Erythroblast (primary cell): ENCODE measurements at places on chromosomes 2 and 18.
A peak's percentile ranks its signal among the peaks of the same experiment; 100 is the strongest.

DNA sequence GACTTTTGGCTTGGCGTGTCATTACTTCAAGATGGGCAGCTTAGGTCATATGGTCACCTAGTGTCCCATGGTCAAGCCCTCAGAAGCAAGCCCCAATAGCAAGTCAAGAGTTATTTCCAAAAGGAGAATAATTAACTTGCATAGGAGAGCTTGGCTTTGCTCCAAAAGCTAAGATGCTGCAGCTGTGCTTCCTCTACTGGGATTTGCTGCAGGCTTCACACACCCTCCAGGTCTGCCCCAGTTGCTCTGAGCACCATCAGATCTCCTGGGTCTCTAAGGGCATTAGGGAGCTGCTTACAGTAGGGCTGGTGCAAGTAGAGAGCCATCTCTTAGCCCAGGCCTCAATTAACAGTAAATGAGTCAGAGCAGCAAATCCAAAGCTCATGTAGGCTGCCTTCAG, 46.6 kb downstream of the THUMPD2 start:
- no peak for DNase-seq

DNA sequence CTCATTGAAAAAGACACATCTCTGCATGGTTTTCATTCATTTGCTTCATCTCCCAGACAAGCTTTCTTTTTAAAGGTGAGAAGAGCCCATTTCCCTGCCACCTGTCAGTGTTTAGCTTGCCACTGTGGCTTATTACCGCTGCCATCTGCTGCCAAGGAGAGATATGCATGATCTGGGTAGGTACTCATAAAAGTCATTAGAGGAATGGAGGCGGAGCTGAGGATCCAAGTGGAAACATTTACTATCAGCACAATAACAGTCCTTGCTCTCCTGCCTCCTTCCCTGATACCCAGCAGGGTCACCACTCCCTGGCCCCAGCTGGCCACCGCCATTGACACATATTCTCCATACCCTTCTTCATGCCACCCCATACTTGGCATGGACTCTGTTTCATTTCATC, 390.4 kb downstream of the TSN start:
- no peak for DNase-seq

GRCh38 chr2:10017313-10017941, 25.9 kb upstream of the KLF11 start:
- no peak for DNase-seq

DNA sequence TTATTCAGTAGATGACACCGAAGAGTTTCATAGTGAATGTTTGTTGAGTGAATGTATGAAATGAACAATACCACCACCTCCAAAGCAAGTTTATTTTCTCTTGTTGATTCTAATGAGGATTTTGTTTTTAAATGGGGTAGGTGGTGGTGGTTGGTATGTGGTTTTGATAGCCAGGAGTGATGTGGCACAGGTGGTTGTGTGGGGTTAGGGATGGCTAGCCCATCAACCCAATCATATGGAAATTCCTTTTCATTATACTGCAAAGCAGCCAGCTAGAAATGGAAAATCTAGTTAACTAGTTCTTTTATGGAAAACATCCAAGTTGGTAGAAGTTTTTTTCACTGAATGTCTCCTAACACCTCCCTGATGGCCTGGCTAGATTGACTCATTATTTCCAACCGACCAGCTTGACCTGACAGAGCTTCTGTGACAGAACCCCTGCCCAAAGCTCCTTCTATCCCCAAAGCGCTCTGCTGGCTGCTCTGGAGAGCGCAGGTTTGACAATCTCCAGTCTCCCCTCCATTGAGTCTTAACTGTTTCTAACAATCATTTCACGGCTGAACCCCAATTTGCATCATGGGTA, 376.9 kb downstream of the MTX2 start:
- no peak for DNase-seq

DNA sequence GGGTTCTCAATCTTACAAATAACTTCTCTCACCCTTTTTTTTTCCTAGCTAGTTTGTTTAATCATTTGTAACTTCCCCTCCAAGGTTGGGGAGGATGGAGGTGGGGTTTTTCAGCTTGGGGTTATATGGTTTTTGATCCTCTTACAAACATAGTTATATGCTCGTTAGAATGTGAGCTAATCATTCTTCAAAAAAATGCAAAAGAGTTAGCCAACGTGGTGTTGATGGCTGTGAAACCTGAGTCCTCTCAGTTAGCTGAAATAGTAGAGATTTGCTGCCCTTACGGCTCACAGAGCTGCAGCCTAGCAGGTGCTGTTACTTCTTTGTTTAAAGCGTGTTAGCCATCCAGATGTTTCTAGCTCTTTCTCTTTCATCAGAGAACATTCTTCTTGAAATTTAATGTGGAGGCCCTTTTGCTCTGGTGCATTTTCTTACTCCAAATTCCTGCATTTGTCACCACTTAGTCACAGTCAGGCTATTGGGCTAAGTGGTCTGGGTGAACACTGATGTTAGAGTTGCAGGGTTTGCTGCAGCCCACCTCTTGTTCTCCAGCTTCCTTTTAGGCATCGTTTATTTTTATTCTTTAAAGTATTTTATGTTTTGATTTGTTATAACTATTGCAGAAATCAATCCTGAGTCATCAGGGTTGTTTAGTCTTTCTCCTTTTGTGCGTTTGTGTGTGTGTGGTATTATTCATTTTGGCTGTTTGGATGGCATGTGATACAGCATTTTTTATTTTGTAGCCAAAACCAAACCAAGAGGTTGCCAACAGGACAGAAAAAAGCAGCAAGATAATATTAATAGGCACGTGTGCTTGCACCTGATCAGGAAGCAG, 41.1 kb downstream of the LIMS1 start:
- no peak for DNase-seq

DNA sequence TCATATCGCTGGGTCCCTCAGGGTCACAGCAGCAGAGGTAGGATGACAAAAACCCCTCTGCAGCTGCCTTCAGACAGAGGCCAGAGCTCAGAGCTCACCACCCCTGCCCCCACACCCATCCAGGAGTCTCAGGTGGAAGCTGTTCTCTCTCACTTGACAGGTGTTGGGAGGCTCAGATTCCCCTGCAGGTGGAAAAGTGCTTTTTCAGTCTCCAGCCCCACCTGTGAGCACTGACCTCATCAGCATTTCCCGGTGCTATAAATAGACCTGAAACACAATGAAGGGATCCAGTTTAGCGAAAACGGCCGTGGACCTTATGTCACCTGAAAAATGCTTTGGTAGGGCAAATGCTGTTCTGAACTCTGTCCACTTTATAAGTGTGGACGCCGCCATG, 254.9 kb downstream of the NDUFA10 start:
- DNase-seq: no peak

- no peak for DNase-seq
Measured at GRCh38 chr2:241665731-241666440, 20.7 kb downstream of the DTYMK start.

GRCh38 chr2:75466708-75467311, 93.9 kb downstream of the EVA1A start:
- peak; percentile 25 for DNase-seq

GRCh38 chr2:44972771-44973535, 31.5 kb downstream of the SIX3 start:
- no peak for DNase-seq

DNA sequence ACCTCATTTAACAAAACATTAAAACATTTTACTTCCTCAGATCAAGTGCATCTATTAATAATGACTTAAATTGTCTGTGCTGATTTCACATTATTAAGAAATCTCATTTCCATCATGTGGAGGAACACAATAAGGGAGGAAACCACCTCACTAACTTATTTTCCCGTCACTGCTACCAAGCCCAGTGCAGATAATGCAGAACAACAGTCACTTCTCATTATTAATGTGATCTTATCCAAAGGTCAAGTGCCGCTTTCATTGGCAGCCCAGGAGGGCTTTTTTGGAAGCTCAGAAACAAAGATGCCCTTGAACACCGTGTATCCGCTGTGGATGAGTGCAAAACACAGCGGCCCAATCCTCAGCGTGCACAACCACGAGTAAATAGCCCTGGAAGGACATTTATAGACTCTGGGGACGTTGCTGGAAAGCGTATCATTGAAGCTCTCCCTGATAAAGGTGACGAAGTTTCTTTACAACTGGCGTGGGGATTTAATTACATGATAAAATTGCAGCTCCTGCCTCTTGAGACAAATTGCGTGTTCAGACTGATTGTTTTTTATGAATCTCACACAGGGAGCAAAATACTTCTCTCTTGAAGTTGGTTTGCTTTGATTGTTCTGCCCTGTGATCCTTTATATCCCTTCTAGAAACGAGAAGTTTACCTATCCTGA, 13.2 kb downstream of the ASB18 start:
- no peak for DNase-seq

DNA sequence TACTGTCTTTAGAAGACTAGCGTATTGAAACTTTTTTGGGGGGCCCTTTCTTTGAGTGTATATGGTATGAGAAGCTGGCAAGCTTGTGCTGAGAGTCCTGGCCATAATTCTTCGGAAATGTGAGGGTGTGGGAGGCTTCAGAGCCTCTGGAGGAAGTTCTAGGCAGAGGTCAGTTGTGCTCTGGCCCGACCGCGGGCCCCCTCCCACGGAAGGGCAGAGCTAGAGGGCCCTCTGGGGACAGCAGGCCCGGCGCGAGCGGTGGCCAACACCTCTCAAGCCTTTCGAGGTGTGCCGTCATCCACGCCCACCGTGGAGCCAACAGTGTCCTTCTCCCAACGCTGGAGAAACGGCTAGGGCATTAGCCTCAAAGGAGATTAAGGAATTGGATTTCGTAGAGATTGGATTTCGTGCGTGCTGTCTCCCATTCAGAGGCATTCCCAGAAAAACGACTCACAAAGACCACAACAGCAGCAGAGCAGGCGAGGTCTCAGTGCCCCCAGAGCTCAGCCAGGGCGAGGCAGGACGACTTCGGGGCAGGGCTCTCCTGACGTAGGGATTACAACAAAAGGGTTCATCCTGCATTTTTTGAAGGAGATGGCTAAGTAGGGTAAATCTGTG, 2.2 kb upstream of the MTCL1 start:
- peak; percentile 28 for DNase-seq

DNA sequence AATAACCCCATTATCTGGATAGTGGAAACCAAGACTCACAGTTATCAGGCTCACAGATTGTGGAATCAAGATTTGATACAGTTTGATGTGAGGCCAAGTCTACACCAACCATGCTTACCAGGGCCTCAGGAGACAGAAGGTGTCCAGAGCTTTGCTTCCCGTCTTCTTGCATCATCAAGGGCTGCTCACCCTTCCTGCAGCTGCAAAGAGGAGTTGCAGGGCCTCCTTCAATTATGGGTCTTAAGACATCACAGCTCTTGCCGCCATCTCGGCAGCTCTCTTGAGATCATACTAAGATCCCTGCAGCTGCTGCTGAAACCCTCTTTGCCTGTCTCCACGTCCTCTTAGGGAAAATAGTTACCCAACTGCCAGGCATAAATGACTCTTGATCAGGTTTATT, 176.0 kb downstream of the MGAT5 start:
- DNase-seq: no peak

GRCh38 chr2:30356776-30357175, 90.3 kb upstream of the LCLAT1 start:
- no peak for DNase-seq

GRCh38 chr18:39951142-39951720, 2003.8 kb upstream of the PIK3C3 start:
- DNase-seq: no peak

DNA sequence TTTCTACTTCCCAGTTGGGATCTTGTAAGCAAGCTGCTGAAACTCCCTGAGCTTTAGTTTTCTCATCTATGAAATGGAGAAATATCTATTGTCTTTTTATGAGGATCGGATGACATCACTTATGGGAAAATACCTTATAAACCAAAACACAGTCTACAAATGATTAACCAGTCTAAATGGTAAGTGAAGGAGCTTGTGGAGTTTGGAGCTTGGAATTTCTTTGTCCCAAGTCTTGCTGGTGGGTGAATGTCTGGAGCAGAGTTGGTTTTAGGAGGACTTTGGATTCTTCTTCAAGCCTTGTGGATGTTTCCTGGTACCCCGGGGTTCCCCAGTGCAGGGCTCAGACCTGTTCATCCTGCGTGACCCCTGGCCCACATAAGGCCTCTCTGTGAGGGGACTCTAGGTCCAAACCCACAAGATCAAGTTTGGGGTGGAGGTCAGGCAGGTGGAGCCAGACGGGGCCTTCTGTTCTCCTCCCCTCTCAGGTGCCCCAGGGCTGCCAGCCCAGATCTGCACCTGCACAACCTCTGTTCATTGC, 43.2 kb downstream of the FOSL2 start:
- DNase-seq: no peak

DNA sequence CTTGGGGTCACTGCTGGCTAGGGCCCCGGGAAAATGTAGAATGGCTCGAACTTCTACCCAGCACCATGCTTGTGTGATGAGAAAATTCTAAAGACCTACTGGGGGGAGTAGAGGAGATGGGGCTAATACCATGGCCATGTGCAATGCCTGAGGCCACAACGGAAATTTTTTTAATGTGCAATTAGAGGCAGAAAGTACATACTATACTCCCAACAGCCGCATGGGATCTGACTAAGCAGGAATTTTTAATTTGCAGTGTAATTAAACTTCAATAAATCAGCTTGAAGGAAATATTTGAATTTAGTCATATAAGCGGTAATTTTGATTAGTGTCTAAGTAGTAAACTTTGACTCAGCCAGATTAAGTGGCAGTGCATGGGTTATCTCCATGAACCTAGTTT, 53.2 kb upstream of the CNGA3 start:
- no peak for DNase-seq

DNA sequence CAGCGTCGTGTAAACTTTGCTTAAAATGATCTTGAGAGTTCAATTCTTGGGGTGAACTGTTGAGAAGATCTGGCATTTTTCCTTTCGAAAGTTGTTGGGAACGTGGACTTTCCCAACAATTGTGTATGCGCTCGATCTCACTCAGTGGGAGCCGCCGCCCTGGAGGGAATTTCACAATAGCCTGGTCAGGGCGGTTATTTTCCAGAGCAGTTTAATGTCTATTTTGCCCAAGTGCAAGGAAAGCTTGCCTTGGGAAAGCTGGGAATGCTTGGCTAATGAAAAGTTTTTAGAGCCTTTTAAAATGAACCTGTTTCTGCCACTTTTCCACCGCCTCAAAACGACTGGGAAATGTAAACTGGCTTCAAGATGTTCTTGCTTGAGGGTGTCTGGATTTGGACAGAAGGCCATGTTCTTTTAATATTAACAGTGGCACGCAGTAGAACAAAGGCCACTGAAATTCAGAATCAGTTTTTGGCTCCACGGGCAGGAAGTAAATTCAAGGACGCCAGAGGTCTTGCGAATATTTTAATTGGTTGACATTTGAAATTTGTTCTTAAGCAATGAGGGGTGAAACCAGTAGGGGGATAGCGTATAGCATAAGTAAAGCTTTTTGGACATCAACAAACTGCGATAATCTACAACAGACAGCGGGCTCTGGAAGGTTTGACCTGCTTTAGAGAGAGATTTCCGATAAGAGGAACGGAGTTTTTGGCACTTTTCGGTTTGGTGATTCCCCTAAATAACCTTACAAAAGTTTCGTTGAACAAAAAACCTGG, 1.2 kb downstream of the CFLAR start:
- DNase-seq: peak; percentile 90

- DNase-seq: no peak
Measured at GRCh38 chr2:122635686-122636085, 880.2 kb downstream of the TSN start.

- no peak for DNase-seq
Measured at GRCh38 chr2:234690569-234691213, 193.8 kb upstream of the ARL4C start.

- no peak for DNase-seq
Measured at GRCh38 chr2:10700078-10700803, 10.5 kb upstream of the NOL10 start.

- DNase-seq: no peak
Measured at GRCh38 chr18:71995904-71996465, 548.2 kb downstream of the CBLN2 start.
